Fibroblast of skin of right biceps (primary cell): ENCODE measurements at places on chromosomes 1 and 21.
A peak's percentile ranks its signal among the peaks of the same experiment; 100 is the strongest.

- DNase-seq: peak; percentile 74
Measured at GRCh38 chr1:113912594-113913311, 7.6 kb downstream of the DCLRE1B start.

DNA sequence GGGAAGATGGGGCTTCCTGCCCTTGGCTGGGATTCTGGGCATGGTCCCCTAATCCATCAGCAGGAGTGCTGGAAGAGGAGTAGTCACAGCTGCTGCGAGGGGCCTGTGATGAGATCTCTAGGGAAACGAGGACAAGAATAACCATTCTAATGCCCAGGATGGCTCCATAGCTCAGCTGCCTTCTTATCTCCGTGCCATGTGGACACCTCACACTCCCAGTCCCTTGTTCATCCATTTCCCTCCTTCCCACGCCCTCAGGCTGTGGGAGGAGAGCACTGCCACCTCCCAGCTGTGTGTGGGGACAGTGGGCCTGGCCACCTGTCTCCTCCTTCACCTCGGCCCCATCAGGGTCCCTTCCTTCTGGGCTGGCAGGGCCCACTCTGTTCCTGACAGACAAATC, 16.1 kb upstream of the ETV3 start:
- DNase-seq: no peak

- DNase-seq: no peak
Measured at GRCh38 chr1:199937661-199938060, 89.8 kb upstream of the NR5A2 start.

DNA sequence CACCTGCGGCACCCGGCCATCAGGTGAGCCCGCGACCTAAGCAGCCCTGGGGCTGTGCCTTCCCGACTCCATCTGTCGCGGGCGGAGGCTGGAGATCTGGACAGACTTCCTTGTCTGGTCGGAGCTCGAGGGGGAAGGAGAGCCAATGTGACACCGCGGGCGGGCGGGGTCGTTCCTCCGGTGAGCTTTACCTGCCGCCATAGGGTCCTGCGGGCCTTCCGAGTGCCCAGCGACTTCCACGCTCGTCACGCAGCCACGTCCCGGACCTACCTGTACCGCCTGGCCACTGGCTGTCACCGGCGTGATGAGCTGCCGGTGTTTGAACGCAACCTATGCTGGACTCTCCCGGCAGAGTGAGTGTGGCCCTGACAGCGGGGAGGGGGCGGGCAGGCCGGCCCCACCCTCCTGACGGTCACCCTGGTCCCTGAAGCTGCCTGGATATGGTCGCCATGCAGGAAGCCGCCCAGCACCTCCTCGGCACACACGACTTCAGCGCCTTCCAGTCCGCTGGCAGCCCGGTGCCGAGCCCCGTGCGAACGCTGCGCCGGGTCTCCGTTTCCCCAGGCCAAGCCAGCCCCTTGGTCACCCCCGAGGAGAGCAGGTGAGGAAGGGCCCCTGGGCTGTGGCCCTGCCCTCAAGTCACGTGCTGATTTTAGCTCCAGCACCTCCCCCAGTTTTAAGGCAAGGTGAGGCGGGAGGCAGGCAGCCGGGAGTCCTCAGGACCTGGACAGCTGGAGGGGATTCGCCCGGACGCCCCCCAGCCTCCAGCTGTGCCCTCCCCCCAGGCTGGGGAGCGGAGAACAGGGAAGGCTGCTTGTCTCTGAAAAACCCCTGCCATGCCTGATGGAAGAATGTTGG, 1.1 kb downstream of the PUSL1 start:
- DNase-seq: no peak

GRCh38 chr1:118993700-118994026, 5.5 kb upstream of the TBX15 start:
- DNase-seq: no peak

- DNase-seq: no peak
Measured at GRCh38 chr21:25722631-25723030, 12.1 kb downstream of the ATP5PF start.

DNA sequence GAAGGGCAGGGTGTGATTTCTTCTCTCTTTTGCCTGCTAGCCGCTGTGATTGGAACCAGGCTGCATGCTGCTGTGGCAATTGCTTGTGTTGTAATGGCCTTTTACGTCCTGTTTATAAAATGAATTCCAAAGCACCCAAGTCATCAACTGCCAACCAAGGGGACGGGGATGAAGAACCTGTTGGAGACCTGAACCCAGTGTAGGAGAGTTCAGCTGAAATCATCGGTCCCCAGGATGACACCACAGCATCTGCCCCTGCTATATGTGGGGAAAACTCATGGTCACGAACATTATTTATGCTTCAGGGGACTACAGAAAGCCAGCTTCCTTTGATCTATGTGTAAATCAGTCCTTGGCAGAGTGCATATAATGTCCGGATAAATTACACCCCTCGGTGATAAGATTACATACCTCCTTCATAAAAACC, 3.8 kb downstream of the TMEM167B start:
- no peak for DNase-seq

DNA sequence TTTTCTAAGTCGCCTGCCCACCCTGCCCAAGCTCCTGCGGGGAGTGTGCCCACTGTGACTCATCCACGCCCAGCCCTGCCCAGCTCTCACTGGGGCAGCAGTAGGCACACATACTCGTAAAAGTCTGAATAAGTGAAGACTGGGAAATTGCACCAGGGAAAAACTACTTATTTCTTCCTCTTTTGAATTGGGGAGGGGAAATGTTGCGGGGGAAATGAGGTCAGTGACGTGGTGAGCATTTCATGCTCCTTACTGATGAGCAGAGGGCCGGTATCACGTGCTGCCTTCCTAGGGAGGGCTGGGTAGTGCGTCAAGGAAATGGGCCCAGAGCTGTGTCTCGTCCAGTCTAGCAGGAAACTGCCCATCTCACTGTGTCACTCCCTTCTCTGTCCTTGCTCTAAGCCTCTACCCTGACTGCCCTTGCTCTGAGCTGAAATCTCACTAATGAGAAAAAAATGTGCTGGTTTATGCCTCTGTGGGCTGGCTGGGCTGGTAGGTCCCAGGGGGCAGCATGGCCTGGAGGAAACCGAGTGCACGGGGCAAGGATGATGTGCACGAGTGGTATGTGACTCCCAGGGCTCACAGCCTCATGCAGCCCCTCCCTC, 13.5 kb upstream of the TNFRSF1B start:
- DNase-seq: peak; percentile 79

- no peak for DNase-seq
Measured at GRCh38 chr1:1324084-1324523, 356 bp downstream of the INTS11 start.

GRCh38 chr1:46302641-46303037, 777 bp downstream of the LRRC41 start:
- no peak for DNase-seq
